ENCODE measurements at places on chromosomes 2 and 18.

DNA sequence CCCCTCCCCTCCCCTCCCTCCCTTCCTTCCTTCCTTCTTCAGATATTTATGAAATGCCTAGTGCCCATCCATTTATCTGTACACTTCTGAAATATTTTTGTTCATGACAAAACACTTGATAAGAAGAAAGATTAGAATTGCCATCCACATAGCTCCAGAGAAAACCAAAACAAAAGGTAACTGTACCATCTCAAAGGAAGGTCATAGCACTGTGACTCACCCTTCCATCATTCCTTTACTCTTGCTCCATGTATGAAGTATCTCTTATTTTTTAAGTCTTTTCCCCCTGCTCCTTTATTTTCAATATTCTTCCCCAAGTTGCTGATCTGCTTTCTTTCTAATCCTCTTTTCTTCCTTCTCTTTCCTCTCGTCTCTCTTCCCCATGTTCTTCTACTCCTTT is 9.9 kb downstream of the CNTNAP5 start:
- DNase-seq: no peak

DNA sequence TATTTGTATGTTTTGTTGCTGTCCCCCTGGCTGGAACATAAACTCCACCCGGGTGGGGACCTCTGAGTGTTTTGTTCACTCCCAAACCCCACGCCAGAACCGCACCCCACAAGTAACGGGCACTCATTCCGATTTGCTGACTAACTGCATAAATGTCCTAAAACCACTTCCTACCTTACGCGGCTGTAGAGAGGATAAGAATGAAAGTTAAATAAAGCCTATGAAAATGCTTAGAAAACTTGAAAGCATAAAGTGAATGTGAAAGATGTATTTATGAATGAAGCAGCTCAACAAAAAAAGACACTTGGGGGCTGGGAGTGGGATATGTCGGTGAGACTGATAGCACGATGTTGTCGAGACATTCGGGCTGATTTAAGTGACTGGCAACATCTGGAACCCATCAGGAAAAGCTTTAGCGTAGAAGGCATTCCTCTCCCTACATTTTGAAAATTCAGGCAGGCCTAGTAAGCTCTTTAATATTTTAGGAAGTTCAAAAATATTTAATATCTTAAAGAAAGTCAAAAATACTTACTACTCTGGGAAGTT is 206.7 kb downstream of the SH3RF3 start:
- peak; percentile 55 for DNase-seq

- DNase-seq: peak; percentile 90
Observed at GRCh38 chr18:48896875-48897511, 53.8 kb downstream of the SMAD7 start.

- DNase-seq: no peak
Observed at GRCh38 chr2:118309257-118309945, 221.1 kb downstream of the INSIG2 start.

DNA sequence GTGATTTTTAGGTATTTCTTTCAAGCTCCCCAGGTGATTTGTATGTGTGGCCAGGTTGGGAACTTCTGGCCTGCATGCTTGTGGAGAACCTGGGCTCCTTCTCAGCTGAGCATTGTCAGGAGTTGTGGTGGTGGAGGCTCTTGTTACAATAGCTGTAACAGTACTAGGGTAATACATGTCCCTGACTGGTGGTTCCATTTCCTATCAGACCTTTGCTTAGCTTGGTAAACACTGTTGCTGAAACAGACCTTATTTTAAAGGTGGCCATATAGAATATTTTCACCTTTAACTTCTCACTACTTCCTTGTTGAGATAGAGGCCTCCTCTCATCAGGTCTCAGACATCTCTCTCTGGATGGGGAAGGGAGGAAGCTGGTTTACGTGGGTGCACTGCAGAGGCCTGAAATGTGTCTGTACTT is 79.2 kb downstream of the SETBP1 start:
- DNase-seq: no peak

DNA sequence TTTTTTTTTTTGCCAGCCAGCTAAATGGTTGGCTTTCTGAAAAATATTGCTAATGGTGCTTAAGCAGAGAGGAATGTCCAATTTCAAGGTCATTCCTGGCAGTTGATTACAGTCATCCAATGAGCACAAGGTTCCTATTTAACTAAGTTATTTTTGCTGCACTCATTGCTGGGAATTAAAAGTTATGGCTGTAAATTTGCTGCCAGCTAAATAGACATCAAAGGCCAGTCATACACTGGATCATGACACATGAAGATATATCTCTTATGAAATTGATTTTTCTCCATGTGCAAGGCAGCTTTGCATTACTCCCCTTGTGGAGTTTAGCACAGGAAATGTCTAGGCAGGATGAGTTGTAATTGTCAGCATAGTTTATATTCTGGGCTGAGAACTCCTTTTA is 1898.4 kb upstream of the CELF4 start:
- no peak for DNase-seq

DNA sequence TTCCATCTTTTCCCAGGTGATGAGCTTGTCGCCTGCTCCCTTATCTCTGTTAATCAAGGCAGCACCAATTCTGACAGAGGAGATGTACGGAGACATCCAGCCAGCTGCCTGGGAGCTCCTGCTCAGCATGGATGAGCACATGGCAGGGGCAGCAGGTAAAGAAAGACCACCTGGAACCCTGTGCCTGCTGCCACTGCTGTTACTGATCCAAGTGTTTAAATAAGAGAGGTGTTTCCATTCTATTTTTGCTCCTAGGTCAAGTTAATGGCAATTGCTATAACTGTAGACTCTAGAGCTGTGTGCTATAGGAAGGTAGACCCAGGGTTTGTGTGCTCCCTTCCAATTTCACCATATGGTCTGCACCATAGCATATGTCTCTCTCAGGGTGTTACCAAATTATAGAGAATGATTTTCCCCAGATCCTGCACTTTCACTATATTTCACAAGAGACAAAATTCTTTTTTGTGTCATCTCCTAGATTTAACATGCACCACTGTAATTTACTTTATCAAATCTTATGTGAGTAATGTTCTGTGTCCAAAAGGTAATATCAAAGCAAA is 88.6 kb upstream of the RPE start:
- DNase-seq: no peak

- no peak for DNase-seq
Observed at GRCh38 chr2:230423851-230424458, 8.0 kb downstream of the SP100 start.

DNA sequence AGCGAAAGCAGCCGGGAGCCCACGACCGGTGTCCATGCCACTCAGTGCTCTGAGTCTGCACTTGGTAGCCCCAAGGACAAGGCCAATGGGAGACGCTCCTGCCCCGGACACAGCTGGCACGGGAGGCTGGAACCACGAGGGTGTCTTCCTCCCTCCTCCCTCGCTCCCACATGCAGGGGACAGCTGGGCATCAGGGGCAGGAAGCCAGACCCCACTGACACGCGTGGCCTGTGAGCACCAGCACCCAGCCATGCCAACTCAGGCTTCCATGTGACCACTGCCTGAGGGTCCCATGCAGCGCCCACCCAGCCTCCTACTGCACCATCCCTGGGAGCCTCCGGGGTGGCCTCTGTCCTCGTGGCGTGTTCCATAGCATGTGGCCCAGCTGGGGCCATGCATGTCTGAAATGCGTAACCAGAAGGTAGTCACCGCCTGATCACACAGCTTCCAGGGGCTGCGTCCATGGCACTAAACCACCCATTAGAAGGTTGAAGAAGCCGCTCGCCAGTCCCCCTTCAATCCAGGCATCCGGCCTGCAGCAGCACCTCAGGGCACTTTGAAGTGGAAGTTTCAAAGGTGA is 323.2 kb upstream of the SALL3 start:
- no peak for DNase-seq

DNA sequence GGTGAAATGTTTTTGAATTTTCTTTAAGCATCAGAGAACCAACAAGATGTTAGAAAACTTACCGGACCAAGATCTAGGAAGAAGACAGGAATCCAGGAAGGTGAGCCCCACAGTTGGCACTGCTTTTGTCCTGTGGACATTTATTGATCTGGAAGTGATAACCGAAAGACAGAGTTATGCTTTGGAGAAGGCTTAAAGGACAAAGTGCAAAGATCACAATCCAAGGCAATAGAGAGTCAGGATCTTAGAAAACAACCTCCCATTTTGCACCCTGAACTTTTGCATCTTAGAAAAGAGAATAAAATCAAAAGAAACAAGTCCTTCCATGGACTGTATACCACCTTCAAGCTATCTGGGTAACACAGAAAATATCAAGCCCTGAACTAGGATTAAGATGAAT is 129.4 kb upstream of the SRD5A2 start:
- no peak for DNase-seq

GRCh38 chr2:168944065-168944464 is 43.0 kb downstream of the G6PC2 start:
- no peak for DNase-seq

DNA sequence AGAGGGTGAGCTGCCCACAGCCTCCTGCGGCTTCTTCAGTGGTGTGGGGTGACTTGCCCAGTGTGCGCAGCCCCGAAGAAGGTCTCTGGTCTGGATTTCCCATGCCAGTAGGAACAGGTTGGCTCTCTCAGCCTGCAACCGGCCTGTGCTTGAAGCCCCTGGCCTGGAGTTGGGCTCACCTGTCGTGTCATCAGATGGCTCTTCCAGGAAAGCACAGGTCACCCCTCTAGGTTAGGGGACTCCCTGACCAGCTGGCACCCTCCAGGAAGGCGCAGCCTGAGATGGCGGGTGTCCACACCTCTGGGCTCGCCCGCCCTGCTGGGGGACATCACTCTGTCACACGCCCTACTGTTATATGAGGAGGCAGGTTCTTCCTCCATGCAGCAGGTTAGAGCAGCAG is 179.8 kb downstream of the SEPTIN10 start:
- no peak for DNase-seq

DNA sequence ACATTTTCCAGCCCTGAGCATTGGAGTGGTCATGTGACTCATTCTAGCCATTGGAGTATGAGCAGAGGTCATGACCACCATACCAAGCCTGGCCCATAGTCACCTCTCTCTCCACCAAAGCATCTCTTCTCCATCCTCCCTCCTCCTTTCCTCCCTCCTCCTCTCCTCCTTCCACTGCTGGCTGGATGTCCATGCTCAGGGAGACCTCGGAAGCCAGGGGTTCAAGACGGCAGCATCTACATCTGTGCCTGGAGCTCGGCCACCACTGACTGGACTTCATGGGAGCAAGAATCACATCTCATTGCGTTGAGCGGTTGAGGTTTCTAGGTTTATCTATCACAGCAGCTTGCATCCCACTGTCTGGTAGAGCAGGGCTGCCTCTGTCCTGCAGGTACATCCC is 252.4 kb downstream of the NDUFA10 start:
- DNase-seq: no peak

GRCh38 chr2:70683455-70683854 is 84.5 kb downstream of the ADD2 start:
- no peak for DNase-seq

GRCh38 chr2:210230518-210230917 is 5.3 kb upstream of the ACADL start:
- DNase-seq: no peak

DNA sequence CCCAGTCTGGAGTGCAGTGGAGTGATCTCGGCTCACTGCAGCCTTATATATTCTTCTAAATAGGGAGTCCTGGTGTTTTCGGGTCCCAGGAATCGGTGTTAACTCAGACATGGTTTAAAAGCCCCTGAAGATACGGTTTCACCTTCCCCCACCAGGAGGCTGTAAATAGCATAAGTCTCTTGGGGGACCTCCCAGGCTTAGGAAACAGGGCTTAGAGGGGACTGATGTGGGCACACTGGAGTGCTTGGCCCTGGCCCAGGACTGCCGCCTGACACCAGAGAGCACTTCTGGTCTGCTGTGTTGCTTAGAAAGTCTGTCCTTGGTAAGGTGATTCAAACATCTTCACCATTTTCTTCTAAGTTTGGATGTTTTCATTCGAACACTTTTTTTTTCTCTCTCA is 39.7 kb upstream of the MAP4K4 start:
- DNase-seq: no peak

DNA sequence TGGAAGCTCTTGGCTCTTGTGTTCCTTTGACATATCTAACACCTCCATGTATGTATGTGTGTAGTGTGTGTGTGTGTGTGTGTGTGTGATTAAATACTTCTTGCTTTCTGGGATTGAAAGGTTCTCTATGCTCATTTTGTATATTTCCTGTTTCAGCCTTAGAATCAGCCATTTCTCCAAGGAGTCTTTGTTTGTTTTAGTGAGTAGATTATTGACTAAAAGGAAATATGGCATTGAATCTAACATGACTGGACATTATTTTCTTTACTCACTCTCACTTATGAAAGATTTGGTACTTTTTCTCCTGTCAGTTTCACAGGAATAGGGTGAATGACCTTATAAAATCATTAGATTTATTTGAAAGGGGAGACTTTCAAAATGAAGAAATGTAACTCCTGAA is 413.8 kb upstream of the SLC14A2 start:
- DNase-seq: no peak

- DNase-seq: no peak
Observed at GRCh38 chr18:31576670-31577069, 15.0 kb upstream of the TTR start.

DNA sequence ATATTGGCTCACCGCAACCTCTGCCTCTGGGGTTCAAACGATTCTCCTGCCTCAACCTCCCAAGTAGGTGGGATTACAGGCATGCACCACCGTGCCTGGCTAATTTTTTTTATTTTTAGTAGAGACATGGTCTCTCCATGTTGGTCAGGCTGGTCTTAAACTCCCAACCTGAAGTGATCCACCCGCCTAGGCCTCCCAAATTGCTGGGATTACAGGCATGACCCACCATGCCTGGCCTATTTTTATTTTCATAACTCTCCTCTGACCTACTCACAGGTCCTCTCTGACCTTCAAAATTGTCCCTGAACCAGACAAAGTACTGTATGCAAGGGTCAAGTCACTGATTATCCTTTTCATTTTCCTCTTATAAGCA is 16.0 kb upstream of the KLHL23 start:
- DNase-seq: no peak

GRCh38 chr2:37802899-37803379 is 122.1 kb upstream of the RMDN2 start:
- DNase-seq: no peak

GRCh38 chr2:240819858-240820606 is at the start of gene KIF1A:
Gene KIF1A, minus strand, starts transcription at chr2:240820219. Its CDS starts 22,467 bp downstream, at chr2:240797752.
- DNase-seq: no peak

- DNase-seq: no peak
Observed at GRCh38 chr2:234939576-234939975, 12.2 kb upstream of the SH3BP4 start.

DNA sequence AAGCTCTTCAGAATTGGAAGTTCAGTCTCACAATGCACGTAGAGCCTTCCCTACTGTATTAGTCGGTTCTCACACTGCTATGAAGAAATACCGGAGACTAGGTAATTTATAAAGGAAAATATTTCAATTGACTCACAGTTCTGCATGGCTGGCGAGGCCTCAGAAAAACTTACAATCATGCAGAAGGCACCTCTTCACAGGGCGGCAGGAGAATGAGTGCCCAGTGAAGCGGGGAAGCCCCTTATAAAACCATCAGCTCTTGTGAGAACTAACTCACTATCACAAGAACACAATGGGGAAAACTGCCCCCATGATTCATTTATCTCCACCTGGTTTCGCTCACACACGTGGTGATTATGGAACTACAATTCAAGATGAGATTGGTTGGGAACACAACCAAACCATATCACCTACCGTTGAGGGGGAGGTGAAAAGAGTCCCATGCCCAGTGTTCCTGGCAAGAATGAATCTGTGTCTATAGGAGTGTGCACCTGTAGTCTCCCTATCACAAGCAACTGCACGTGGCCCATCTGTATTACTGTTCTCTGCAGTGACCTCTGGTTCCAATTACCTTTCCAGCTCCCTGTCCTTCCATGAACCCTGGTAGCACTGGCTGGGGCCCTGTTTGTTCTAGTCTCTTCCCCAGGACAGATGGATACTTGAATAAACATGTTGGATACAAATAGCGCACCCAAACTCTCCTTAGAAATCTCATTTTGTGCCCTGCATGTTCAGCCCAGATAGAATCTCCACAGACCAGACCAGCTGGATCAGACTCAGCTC is 44.4 kb upstream of the ATL2 start:
- no peak for DNase-seq

Data from GDM1 (cell line).